CD8-positive, alpha-beta memory T cell (primary cell): ENCODE measurements at places on chromosomes 1 and 21.
A peak's percentile ranks its signal among the peaks of the same experiment; 100 is the strongest.

DNA sequence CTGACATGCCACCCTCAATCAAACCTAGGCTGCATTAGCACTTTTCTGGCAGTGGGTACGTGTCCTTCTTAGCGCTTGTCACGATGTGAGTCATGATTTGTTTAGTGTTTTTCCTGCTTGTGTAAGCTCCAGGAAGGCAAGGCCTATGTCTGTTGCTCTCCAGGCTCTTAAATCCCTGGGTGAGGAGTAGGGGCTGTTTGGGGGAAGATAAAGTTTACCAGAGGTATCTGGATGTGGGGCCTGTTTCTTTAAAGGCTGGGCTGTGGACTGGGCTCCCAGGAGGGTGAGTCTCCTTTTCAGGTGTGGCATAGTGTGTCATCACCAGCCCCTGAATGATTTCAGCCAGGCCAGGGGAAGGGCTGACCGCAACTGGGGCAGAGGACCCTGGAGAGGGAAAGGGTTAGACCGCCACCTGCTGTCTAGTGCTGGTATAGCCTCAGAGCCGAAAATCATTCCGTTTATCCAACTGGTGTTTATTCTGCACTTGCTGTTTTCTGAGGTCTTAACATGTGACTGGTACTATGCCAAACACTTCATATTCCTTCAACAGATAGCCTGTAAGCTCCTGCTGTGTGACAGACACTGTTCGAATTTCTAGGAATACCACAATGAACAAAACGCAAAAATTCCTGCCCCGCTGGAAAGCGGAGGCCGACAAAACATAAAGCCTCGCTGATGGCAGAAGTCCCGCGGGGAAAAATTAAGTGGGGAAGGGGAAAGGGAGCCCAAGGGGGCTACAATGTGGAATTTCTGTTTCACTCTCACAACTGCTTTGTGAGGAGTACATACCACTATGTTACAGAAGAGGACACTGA is 9.7 kb downstream of the SERINC2 start:
- DNase-seq = peak; percentile 72

GRCh38 chr21:16211339-16212303 is 481.8 kb downstream of the USP25 start:
- no peak for DNase-seq

DNA sequence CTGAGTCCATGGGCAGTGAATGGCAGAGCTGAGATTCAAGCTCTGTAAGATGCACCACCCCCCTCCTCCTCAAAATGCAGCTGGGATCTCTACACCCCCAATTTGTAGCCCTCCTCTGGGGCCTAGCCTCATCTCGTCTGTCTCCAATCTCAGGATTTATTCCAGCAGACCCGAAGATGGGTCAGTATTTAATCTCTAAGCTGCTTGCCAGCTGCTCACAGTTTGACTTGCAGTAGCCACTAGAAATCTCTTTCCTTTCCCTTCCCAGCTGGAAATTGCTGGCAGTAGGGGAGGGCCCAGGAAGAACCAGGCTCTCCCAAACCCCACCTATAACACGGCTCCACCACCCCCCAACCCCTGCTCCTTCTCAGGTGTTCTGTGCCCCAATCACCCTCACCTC is 1.5 kb downstream of the LACTBL1 start:
- DNase-seq = no peak

GRCh38 chr1:50135716-50136115 is 27.0 kb downstream of the ELAVL4 start:
- DNase-seq = no peak

- no peak for DNase-seq
Measured at GRCh38 chr1:102172200-102172599, 175.5 kb upstream of the OLFM3 start.
